Mesenchymal stem cell (in vitro differentiated cells and primary cell): ENCODE measurements at places on chromosomes 7 and 10.

DNA sequence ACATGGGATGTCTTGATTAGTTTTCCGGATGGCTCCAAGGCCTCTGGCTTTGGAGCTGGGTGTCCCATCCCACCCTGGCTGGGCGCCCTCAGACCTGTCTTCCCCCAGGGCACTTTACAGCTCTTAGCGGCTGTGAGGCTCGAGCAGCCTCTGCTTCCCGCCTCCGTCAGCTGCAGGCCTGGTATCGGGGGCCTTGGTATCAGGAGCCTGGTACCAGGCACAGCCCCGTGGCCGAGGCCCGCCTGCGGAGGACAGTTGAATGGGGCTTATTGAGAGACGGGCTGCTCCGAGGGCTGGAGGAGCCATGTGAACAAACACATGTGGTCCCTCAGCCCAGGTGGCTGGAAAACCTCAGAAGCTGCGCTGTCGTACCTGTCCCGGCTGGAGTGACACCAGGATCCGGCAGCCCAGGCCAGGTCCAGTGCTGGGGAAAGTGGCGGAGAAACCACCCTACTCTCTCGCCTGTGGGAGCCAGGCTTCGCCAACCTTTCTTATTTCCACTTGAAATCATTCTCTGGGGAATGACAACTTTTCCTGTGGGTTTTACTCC is 23.9 kb upstream of the AP5Z1 start:
- H3K27me3 ChIP-seq, result no peaks in the 10 kb centered on the region
- no peak for DNase-seq
- no peak overlapping the region for H3K27ac ChIP-seq
- no peak overlapping the region for H3K4me3 ChIP-seq
- H3K36me3 ChIP-seq, result peaks cover 76% of the 10 kb centered on the region
- H3K4me1 ChIP-seq, result peaks cover 40% of the 10 kb centered on the region

GRCh38 chr7:125193263-125193662 is 263.6 kb upstream of the POT1 start:
- DNase-seq, result no peak
- no peak overlapping the region for H3K27ac ChIP-seq
- H3K4me3 ChIP-seq, result no peak overlapping the region
- no peaks in the 10 kb centered on the region for H3K36me3 ChIP-seq

DNA sequence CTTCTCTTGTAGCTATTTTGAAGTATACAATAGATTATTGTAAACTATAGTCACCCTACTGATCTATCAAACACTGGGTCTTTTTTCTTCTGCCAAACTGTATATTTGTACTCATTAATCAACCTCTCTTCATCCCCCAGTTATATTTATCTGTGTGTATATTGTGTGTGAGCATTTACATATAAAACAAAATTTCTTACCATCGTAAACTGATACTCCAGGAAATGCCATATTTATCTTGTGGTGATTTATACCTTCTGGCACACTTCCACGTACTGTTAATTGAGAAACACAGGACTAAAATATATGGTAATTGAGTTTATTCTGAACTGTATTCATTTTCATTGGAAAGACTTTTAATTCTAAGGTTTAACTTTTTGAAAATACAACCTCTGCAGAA is 18.9 kb downstream of the ANLN start:
- H3K36me3 ChIP-seq, result no peaks in the 10 kb centered on the region
- H3K4me3 ChIP-seq, result no peak overlapping the region
- no peaks in the 10 kb centered on the region for H3K4me1 ChIP-seq
- H3K27ac ChIP-seq, result no peak overlapping the region
- DNase-seq, result peak; percentile 29

- peaks cover 25% of the 10 kb centered on the region for H3K4me1 ChIP-seq
- H3K4me3 ChIP-seq, result no peak overlapping the region
- no peak for DNase-seq
Observed at GRCh38 chr7:129775695-129776361, 164.3 kb downstream of the NRF1 start.

DNA sequence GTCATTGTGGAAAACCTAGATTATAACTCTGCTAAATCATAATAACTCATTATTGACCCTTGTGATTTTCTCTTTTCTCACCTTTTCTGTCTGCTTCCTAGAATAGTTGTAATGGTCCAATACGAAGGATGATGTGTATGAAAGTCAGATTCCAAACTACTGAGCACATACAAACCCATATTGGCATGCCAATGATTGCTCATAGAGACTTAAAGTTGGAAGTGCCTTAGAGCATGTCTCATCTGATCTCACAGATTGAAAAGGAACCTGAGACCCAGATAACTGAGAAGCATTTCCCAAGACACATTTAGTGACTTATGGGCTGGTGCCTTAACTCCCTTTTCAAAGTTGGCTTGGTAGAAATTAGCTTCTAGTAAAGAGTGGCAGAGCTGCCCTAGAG is 594.3 kb downstream of the REEP3 start:
- DNase-seq, result no peak
- H3K4me3 ChIP-seq, result no peak overlapping the region
- peaks cover 4% of the 10 kb centered on the region for H3K27me3 ChIP-seq
- no peak overlapping the region for H3K27ac ChIP-seq
- H3K36me3 ChIP-seq, result no peaks in the 10 kb centered on the region

- peaks cover 27% of the 10 kb centered on the region for H3K36me3 ChIP-seq
- H3K27me3 ChIP-seq, result no peaks in the 10 kb centered on the region
- H3K4me1 ChIP-seq, result peaks cover 17% of the 10 kb centered on the region
- no peak for DNase-seq
- no peak overlapping the region for H3K4me3 ChIP-seq
- no peak overlapping the region for H3K27ac ChIP-seq
Observed at GRCh38 chr7:116784647-116785046, 77.7 kb upstream of the CAPZA2 start.

- DNase-seq, result peak; percentile 50
- peaks cover 6% of the 10 kb centered on the region for H3K4me1 ChIP-seq
- H3K27me3 ChIP-seq, result no peaks in the 10 kb centered on the region
- H3K36me3 ChIP-seq, result peaks cover 3% of the 10 kb centered on the region
- no peak within 1 kb of the TSS for H3K4me3 ChIP-seq
Observed at GRCh38 chr7:88306590-88307048, at the start of gene STEAP4. STEAP4 (minus strand) TSS chr7:88306894; CDS start chr7:88284269, 22,625 bp downstream.

GRCh38 chr7:37908221-37908788 is 8.3 kb downstream of the SFRP4 start:
- DNase-seq, result no peak
- H3K27me3 ChIP-seq, result no peaks in the 10 kb centered on the region
- no peak overlapping the region for H3K4me3 ChIP-seq

DNA sequence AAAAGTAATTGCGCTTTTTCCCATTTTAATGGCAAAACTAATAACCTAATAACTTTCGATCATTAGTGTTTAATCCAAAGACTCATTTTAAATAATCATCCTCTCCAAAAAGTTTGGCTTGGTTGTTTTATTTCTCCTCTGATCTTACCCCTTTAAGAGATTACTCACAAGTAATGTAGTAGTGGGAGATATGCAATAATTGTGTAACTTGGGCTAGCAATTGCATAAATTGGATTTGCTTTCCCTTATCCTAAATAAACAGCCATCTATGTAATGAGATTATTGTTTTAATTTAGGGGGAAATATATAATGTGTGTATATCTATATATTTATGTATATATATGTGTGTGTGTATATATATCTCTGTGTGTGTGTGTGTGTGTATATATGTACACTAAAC is 82.5 kb downstream of the RNLS start:
- H3K36me3 ChIP-seq, result no peaks in the 10 kb centered on the region
- no peaks in the 10 kb centered on the region for H3K27me3 ChIP-seq
- H3K4me1 ChIP-seq, result peaks cover 1% of the 10 kb centered on the region
- peak; percentile 15 for DNase-seq
- no peak overlapping the region for H3K27ac ChIP-seq

GRCh38 chr7:159140170-159140910 is 4.3 kb downstream of the VIPR2 start:
- no peak overlapping the region for H3K27ac ChIP-seq
- H3K36me3 ChIP-seq, result no peaks in the 10 kb centered on the region

DNA sequence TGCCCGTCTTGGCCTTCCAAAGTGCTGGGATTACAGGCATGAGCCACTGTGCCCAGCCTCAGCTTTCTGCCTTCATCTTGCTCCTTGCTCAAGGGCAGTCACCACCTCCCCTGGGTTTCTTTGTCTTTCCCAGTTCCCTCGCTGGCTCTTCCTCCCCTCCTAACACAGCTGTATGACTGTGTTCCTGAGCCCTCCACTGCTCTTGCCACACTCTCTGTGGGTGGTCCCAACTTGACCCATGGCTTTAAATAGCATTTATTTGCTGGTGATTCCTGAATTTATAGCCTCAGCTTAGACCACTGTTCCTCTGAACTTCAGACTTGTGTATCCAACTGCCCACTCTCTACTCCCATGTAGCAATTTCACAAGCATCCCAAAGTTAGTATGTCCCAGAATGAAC is 181.3 kb downstream of the BAMBI start:
- no peaks in the 10 kb centered on the region for H3K36me3 ChIP-seq
- H3K4me3 ChIP-seq, result no peak overlapping the region
- no peak overlapping the region for H3K27ac ChIP-seq
- peaks cover 2% of the 10 kb centered on the region for H3K4me1 ChIP-seq
- no peaks in the 10 kb centered on the region for H3K27me3 ChIP-seq

GRCh38 chr7:154865984-154866685 is 136.8 kb downstream of the PAXIP1 start:
- DNase-seq, result no peak
- H3K27me3 ChIP-seq, result no peaks in the 10 kb centered on the region
- H3K27ac ChIP-seq, result no peak overlapping the region

DNA sequence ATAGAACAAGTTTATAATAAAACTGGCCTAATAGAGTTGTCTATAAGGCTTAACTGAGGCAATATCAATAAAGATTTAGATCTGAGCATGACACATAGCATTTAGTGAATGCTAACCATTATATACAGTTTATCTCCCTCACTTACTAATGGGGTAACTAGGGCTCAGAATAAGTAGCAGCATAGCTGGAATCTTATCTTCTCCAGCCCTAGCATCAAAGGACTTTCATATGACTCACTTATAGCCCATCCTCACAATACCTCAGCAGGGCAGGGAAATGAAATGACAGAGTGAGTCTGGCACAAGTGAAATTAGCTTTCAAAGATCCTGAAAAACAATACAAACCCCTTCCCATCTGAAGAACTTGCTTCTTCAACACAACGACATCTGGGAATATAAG is 362.9 kb downstream of the KIF20B start:
- no peak overlapping the region for H3K27ac ChIP-seq
- no peaks in the 10 kb centered on the region for H3K27me3 ChIP-seq
- H3K4me3 ChIP-seq, result no peak overlapping the region
- H3K36me3 ChIP-seq, result no peaks in the 10 kb centered on the region
- DNase-seq, result no peak

DNA sequence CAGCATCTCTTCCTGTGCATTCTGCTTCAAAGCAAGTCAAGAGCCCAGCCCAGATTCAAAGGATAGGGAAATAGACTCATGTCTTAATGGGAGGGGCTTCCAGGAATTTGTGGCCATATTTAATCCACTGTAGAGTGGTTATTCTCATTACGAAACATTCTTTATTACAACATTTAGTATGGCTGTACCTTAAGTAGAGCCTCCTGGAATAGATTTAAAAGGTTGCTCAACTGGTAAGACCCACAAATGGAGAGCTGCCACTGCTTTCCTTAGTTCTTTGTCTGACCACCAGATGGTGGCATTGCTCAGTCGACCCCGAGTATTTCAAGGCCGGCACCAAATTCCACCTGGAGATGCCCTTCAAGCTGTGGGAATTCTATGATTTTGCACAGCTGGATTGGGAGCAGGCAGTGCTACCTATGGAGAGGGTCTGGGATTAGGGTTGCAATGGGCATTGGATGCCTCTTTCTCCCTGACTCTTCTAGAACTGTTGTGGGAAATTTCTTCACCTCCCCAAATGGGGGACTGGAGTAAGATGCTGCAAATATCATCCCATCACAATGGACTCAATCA is 102.2 kb downstream of the RBM20 start:
- peaks cover 3% of the 10 kb centered on the region for H3K27me3 ChIP-seq
- DNase-seq, result peak; percentile 72
- peaks cover 3% of the 10 kb centered on the region for H3K4me1 ChIP-seq
- no peak overlapping the region for H3K27ac ChIP-seq

DNA sequence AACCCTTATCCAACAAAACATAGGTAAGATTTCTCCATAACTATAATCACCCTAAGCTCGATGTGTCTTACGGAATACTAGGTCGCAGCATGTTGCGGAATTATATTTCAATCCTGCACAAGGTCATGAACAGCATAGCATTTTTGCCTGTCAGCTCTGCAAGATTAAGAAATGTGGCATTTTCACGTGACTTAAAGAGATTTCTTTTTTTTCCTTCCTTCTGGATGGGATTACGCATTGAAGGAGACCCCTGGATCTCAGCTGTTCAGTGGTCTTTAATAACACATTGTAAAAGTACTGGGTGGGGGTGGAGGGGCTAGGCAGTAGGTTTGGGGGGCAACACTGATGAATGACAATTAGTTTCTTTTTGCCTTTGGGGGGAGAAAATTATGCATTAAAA is 106.7 kb downstream of the CUBN start:
- H3K27me3 ChIP-seq, result no peaks in the 10 kb centered on the region
- peaks cover 7% of the 10 kb centered on the region for H3K4me1 ChIP-seq
- H3K4me3 ChIP-seq, result no peak overlapping the region
- H3K36me3 ChIP-seq, result no peaks in the 10 kb centered on the region

GRCh38 chr7:36272567-36273269 is 116.9 kb upstream of the ANLN start:
- H3K27me3 ChIP-seq, result no peaks in the 10 kb centered on the region
- peak; percentile 36 for DNase-seq
- no peak overlapping the region for H3K4me3 ChIP-seq

DNA sequence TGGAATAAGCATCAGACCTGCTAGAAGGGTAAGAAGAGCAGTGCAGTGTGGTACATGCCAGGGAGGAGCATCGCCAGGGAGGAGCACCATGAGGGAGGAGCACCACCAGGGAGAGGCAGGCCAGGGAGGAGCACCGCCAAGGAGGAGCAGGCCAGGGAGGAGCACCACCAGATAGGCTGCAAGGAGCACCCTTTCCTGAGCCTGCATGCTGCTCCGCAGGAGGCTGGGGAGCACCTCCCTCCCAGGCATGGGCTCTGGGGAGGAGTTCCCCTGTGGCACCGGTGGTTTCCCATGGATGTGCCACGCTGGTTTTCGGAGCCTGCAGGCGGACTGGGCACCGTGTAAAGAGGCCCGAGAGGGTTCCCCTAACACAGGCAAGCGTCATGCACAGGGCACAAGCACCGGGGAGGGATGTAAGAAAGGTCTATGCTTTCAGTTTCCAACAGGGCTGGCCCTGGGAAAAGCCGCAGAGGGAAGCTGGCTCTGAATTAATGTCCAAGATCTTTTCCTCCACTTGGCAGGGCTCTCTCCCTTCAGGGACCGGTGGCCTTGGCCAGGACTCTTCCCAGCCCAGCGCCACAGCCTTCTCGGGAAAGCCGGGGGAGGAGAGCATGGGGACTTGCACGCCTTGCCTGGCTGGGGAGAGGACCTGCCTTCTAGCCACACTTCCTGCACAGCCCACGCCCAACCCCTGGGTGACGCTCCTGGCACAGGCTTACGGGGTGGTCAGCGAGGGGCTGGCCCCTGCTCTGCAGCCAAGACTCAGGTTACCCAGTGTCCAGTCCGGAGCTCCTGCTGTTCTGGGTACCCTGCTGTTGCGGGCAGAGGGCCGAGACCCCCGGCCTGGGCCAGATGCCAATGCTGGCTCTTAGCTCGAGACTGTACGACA is 11.5 kb upstream of the GPER1 start:
- DNase-seq, result no peak
- peaks cover 26% of the 10 kb centered on the region for H3K36me3 ChIP-seq
- H3K4me1 ChIP-seq, result peaks cover 12% of the 10 kb centered on the region
- H3K4me3 ChIP-seq, result no peak overlapping the region
